Right cardiac atrium (tissue), 5 donors: ENCODE measurements at places on chromosomes 16 and 17. TPM values are rescaled to one million over a fixed set of nuclear protein-coding genes. Genes with fewer than 3 reads are reported as not detected.

- no peak for DNase-seq
Observed at GRCh38 chr16:57972306-57972705, 1.4 kb upstream of the CNGB1 start.

DNA sequence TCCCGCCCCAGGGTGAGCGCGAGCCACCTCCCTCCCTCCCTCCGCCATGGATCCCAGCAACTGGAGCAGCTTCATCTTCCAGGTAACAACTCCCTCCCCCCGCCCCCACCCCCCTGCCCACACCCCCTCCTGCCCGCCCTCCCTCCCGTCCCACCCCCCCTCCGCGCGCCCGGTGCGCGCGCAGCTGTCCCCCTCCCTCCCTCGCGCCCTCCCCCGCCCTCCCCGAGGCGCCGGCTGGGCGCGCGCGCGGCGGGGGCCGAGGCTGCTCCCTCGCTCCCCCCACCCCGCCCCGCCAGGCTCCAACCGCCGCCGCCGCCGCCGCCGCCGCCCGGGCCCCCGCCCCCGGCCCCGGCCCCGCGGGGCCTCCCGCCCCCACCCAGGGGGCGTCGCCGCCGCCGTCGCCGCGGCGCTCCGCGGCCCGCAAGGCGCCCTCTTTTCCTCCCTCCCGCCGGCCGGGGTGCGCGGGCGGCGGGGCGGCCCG lies at the start of gene MAZ:
Gene MAZ (plus strand): TSS at position 431 of the 481 bp plus-strand sequence. CDS start 173 bp downstream, outside the sequence.
- DNase-seq = no peak

GRCh38 chr16:11708421-11708820 lies 34.2 kb downstream of the TXNDC11 start:
- DNase-seq = no peak

DNA sequence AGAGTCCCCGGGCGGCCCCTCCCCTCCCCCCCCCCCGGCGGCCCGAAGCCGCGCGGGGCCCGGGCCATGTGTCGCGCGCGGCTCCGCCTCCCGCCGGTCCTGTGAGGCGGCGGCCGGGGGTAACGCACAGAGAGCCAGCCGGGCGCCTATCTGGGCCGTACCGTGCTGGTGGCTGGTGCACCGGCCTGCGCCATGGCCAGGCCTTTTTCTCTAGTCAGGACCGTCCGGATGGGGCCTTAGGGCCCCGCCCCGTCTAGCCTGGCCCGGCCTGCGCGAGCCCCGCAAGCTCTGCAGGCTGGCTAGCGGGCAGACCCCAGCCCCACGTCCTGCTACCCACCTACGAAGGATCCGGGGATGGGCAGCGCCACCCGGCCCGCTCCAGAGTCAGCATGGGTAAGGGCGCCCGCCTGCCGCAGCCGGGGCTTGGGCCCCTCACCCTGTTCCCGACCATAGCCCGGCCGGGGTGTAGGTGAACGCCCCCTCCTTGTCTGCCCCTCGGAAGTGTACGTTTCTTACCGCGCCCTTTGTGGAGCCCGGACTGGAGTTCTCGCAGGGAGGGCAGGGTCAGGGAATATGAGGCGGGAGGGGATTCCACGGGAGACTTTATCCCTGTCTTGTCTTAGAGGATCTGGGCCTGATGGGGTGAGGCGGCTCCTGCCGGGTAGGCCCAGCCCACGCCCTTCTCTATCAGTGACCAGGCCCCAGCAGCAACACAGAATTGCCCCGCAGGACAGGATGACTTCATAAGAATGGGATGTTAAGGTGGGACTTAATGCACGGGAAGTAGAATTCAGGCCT lies at the start of gene CENPT:
Gene CENPT (minus strand): TSS at position 630 of the 798 bp plus-strand sequence. CDS start 13,834 bp downstream, outside the sequence.
- peak; percentile 72 for DNase-seq

DNA sequence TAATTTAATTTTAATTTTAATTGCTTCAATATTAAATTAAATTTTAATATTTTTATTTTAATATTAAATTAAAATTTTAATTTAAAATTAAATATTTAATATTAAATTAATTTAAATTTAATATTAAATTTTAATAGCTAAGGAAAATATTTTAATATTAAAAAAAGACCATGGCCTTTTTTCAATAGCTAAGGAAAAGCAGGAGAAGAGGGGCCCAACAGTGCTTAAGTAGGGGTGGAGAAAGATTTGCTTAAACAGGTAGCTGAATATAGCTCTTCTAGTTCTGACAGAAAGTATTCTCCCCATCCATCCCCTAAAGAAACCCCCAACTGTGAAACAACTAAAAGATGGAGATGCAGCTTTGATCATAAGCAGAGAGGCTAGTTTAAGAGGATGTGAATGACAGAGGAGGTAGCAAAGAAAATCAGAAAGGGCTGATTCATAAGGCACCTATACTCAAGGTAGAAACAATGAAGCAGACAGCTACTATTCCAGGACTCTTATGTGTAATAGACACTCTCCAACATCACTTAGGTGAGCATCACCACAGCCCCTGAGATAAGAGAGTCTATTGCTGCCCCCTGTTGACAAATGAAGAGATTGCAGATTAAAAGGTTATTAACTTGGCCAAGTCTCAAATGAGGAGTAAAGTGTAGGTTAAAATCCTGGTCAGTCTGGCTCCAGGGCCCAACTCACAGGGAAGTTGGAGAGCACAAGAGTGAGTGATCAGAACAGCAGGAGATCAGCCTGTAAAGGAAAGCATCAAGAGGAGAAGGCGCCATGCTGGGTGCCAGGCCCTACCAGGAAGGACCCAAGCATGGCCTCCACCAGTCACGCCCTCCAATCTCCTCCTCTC lies 7.8 kb upstream of the RNASEK start:
- DNase-seq = no peak

DNA sequence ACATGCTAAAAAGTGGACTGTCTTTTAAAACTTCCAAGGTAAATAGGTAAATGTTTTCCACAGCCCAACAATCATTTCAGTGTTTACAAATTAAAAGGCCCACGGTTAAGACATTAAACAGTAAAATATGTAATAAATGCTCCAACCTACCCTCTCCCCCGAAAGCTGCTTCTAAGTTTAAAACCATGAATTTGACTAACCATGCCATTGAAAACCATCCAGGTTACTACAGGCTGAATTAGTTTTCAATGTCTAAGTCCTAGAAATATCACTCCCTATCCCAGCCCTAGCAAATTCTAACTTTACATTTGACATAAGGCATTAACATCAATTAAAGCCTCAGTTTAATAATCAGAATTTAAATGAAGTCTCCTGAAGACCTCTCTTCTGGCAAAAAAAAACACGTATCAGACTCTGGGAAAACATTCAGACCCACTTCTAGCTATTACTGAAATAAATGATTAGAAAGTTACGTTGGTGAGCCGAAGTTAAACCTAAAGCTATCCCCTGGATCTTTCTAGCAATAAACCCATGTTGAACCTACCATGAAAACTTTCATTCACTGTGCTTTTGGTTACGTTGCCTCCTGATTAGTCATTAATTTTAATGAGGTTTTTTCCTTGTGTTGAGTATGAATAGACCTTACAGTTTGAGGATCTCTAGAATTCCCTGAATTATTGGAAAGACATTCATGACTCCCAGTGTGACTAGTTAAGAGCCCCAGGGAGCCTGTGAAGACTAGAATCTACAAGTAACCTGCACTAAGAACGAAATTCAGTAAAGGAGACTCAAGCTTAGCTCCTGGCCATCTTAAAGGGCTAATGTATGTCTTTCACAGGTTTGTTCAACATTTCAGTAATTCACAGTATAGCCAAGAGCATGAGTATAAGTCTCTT lies 1.7 kb upstream of the POLG2 start:
- no peak for DNase-seq

- no peak for DNase-seq
Observed at GRCh38 chr17:73271072-73271471, 9.4 kb upstream of the CPSF4L start.

GRCh38 chr16:86735727-86736126 lies 157.4 kb downstream of the FOXL1 start:
- peak; percentile 63 for DNase-seq

DNA sequence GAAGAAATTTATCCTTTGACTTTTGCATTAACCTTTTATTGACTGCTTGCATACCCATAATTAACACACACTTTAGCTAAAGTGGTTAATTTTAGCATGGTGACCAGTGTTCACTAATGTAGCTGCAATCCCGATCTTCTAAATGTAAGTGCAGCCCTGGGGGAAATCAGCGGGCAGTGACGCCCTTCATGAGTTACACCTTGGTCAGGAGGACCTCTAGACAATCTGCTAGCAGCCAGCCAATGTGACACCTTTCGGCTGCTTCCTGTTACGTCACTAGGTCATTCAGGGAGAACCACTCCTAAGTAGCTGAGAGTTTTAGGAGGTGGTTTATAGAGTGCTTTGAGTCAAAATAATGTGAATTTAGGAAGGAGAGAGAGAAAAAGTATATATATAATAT lies 180.5 kb downstream of the IRX3 start:
- DNase-seq = no peak

DNA sequence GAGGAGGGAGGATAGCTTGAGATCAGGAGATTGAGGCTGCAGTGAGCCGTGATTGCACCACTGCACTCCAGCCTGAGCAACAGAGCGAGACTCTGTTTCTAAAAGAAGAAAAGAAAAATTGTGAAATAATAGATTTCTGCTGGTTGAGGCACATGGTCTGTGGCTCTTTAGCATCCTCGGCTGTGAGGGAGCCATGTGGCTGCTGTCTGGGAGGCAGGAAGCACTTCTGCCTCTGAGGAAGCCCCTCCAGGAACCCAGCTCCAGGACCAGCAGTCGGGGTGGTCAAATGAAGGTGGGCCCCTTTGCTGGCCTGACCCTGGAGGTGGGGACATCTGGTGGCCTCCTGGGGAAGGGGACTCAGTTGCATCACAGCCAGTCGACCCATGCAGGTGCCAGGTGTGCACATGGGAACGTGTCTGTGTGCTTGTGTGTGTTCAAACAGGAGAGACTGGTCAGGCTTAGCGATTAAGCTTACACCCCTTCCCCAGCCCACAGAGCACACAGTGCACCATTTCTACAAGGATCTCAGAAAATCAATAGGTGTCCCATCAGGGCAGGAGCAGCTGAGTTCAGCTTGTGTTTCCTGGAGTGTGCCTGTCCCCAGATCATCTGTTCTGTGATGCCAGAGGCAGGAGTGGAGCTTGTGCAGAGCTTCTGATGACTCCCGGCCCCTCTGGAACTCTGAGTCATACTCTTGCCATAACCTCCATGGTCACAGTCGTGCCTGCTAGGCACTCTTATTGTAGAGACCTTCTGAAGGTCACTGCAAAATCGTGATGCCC lies 24.3 kb upstream of the MGAT5B start:
- DNase-seq = no peak

- no peak for DNase-seq
Observed at GRCh38 chr16:75080205-75081029, 36.2 kb downstream of the LDHD start.

- DNase-seq = peak; percentile 59
Observed at GRCh38 chr16:75296606-75297005, 45.2 kb upstream of the BCAR1 start.

TBC1D3D gene
- total RNA-seq = 0.36 TPM

TBC1D26 gene
- not detected for total RNA-seq

UNK gene
- 18.2 TPM for total RNA-seq

KRTAP17-1 gene
- total RNA-seq = not detected
